Body of pancreas (tissue), 4 donors: ENCODE measurements at places on chromosomes 13 and 19.

GRCh38 chr13:100495455-100495854 is 93.1 kb downstream of the GGACT start:
- no peak for DNase-seq

GRCh38 chr19:56947206-56947605 is 106.7 kb upstream of the PEG3 start:
- DNase-seq, result no peak

- DNase-seq, result no peak
These were observed 18.3 kb upstream of the CYSLTR2 start for GRCh38 chr13:48635478-48635877.

DNA sequence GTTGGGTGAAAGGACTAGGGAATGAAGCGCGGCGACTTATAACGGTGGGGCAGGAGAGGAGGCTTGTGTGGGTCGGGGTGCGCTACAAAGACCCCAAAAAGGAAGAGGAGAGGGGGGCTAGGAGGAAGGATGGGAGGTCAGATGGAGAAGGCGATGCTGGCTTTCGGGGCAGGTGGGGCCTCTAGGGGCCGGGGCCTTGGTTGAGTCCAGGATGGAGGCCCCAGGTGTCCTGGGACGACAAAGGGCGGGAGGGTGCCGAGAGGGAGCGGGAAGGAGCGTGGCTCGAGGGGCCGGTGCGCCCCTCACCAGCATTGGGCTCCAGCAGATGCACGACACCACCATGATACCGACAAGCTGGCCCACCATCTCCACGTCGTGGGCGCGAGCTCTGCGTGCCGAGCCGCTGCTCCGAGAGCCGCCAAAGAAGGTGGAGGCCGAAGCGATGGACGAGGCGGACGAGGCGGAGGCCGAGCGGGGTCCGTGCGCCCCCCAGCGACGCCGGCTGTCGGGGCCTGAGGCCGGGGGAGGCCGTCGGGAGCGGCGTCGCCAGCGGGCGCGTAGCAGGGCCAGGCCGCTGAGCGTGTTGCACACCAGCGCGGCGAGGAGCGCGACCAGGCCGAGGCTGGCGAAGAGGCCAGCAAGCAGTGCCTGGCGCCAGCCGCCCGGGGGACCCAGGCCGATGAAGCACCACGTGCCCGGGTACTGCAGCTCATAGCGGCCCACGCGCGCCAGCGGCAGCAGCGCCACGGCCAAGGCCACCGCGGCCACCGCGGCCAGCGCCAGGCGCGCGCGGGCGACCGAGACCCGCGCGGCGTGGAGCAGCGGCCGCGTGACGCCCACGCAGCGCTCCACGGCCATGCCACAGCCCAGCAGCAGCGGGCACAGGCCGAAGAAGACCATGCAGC is 1.8 kb downstream of the PTGER1 start:
- no peak for DNase-seq

- no peak for DNase-seq
These were observed 185.0 kb upstream of the HTR2A start for GRCh38 chr13:47081850-47082249.

GRCh38 chr19:18775586-18776287 is 15.4 kb downstream of the COMP start:
- DNase-seq, result no peak

GRCh38 chr19:10126213-10126639 is 6.5 kb upstream of the EIF3G start:
- no peak for DNase-seq

GRCh38 chr19:33690378-33691029 is 68.8 kb downstream of the CHST8 start:
- no peak for DNase-seq
